ENCODE measurements at places on chromosomes 12 and 14. TPM values are rescaled to one million over a fixed set of nuclear protein-coding genes. Genes with fewer than 3 reads are reported as not detected.
A peak's percentile ranks its signal among the peaks of the same experiment; 100 is the strongest.

- DNase-seq = no peak
Observed at GRCh38 chr14:105283028-105283427, 17.8 kb downstream of the BRF1 start.

DNA sequence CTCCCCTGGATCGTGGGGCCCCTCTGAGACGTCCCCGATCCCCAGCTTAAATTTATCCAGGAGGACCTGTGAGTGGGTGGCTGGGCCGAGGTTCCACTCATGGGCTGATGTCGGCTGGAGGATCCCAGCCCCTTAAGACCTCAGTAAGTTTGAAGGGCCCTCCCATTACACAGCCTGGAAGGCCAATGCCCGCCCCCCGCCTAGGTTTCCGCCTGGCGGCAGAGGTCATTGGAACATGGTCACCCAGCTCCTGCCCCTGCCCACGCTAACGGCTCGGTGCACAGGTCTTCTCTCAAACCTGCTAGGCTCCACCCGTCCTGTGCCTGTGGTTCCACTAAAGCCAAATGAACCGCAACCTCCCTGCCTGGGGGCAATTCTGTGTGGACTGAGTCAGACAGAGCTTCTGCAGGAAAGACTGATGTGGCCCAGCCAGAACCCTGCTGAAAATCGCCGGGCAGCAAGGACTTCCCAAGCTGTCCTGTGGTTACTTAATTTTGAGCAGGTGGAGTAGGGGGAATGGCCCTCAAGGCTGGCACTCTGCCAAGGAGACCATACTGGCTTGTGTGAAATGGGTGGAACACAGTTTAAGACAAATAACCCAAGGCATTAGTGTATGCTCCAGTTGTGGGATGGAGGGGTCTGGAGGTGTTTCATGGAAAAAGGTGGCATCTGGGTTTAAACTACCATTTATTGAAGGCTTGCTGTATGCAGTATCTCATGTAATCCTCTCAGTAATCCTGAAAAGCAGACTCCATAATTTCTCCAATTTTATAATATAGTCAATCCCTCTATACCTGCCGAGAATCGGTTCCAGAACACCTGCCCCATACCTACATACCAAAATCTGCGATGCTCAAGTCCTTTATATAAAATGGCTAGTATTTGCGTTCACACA, 903 bp upstream of the NT5DC3 start:
- peak; percentile 30 for DNase-seq

GRCh38 chr14:104567141-104567956, 12.2 kb upstream of the C14orf180 start:
- no peak for DNase-seq

DNA sequence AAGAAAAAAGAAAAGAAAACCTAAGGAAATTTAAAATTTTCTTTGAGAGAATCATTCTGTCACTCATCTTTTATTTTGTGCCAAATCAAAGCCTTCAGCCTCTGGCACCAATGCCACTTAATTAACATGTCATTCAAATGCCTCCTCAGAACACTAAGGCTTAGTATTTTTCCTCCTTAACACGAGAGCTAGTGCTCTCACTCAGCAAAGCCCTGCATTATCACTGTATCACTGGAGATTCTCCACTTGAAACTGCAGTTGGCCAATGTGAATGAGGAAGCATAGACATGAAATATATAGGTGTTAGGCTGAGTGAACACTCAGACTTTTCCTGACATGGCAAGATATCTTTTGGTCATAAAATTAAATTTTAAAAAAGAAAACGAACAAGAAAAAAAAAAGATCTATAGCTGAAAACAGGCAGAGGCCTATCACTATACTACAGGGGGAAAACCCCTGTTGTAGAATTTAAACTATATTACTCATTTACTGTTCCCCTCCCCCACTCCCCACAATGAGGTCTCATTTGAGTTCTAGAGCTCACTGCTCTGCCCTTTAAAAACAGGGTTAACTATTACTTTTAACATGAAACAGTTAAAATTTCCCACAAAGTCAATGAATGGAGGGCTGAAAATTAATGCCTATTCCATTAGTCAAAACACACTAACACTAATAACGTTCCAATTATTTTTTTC, 5.1 kb downstream of the MBIP start:
- no peak for DNase-seq

Gene GDF3
- total RNA-seq = 0.79 TPM

Gene DPY19L2
- 0.65 TPM for total RNA-seq

- no peak for DNase-seq
Observed at GRCh38 chr12:22064968-22065367, 18.9 kb downstream of the CMAS start.

DNA sequence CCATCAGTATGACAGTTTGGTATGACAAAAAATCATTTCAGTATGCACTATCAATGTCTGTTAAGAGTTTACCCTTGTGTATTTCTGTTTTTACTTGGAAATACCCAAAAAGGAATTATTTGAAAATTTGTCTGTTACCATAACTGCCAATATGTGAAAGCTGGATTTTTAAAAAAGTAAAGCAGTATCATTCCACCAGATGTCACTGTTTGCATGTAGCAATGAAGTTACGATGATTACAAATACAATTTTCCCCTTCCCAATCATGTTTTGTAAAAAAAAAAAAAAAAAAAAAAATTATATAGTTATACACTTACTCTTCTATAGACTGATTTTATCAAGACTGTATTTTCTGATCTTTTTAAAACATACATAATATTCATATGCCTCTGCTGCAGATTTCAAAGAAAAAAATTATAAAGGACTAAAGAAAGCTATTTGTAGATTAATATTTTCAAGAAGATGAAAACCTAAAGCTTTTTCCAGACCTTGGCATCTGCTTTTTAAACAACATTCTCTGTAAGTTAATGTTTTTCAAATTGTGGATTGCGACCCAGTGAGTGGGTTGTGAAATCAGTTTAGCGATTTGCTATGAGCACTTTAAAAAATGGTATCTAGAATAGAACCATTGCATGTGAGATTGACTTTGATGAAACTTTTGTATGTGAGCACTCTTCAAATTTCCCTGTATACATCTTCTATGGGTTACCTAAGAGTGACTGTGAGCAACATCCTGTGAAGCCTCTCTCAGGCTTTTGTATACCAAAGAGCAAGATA, 114.2 kb downstream of the TTC6 start:
- peak; percentile 32 for DNase-seq

DNA sequence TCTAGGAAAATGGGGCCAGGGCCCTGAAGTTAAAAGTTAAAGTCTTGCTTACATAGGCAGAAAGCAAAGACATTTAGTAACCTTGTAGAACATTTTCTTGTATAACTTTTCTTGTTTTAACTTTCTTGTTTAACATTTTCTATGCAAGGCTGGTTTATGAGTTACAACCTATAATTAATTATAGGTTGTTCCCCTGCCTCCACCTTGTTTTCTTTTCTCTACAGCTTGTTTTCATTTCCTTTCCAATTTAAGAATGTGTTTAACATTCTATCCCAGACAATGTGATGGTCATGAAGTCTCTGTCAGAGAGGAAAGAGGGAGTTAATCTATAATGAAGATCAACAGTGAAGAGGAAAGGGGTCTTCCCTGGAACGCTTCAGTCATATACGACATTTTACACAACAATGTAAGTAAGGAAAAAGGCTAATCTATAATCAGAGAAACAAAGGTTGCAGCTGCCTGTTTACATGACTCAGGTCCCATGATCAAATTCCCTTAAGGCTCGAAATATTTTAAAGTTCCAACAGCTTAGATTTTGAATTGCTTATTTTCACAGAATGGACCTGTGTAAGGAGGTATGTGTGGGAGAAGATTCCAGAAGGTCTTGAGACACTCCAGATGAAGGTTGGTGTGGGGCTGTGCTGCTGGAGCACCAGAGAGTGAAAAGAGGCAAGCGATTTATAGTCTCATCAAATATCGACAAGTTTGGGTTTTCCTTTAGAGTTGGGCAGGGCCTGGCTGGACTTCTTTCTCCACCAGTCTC, 34.2 kb upstream of the TCL1B start:
- DNase-seq = no peak

DNA sequence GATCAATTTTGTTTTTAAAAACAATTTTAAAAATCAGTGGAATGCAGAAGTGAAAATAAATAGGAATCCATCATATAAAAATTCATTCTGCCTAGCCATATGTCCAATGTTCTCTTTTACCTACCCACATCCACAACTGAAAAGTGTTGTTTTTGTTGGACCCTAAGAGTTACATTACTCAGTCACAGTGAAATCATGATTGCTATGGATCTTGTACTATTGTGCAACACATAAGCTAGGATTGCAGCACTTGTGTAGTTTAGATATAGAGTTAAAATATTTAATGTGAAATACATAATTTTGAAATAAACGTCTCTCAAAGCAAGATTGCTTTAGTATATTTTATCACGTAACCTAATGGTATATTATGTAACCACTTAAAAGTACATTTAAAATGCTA, 213.3 kb upstream of the CLEC14A start:
- DNase-seq = no peak

DNA sequence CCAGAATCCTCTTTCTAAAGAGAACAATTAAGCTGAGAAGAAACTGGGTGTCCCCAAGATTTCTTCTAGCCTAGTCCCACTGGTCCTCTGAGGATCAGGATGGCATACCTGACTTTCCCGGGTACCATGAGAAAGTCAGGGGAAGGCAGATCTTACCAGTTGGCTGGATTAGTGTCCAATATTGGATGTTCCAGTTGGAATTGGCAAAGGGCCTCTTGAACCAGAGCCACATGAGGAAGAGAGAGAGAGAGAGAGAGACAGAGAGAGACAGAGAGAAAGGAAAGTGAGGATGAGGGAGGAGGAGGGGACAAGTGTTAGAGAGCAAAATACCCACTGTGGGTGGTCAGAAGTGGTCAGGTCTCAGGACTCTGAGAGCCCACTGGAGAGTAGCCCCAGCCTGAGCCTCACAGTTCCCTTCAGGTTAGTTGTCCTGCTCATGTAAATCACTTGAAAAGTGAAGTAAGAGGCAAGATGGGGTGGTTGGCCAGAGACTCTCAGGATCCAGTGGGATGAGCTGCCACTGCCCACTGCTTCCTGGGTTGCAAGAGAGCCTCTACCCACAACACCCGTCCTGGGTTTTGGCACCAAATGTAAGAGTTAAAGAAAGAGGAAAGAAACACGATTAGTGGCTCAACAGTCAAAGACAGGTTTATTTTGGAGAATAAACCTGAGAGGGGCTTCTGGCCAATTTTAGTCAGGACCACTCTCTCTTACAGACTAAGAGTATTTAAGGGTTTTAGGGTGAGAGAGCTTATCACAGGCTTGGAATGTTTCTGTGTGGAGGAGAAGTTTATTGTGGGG, 28.4 kb upstream of the A2M start:
- DNase-seq = no peak

Gene SLC25A47
- not detected for total RNA-seq

GRCh38 chr12:75707983-75708382, 196.6 kb upstream of the KRR1 start:
- no peak for DNase-seq

Gene STAT2
- 34.7 TPM for total RNA-seq

DNA sequence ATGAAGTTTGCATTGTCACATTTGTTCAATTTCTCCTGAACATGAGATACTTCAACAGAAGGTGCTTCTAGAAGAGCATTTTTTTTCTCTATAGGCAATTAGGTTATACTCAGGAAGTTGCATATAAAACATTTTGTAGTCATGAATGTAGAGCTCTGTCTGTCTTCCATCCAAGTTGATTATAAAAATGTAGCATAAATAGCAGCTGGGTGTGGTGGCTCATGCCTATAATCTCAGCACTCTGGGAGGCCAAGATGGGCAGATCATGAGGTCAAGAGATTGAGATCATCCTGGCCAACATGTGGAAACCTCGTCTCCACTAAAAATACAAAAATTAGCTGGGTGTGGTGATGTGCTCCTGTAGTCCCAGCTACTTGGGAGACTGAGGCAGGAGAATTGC, 39.5 kb upstream of the STXBP6 start:
- DNase-seq = no peak

Gene B4GALNT1
- not detected for total RNA-seq

DNA sequence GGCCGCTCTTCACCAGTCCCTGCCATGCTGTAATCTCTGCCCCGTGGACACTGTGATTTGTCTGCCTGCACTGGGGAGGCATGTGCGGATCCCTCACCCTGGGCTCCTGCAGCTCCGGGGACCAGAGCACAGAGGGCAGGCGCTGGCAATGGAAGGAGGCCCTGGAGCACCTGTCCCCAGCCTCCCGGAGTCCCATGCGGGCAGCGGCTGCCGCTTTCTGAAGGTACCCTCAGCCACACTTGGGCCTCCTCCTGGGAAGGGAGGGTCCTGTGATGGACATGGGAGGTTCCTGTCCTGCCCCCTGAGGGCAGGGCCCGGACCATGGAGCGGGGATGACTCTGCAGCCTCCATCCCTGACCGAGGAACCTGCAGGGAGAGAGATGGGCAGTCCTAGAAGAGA, 297.4 kb upstream of the SFSWAP start:
- DNase-seq = no peak

Gene KRT77
- total RNA-seq = not detected

Gene PLEKHH1
- under 0.01 TPM for total RNA-seq

Gene GPR135
- 0.22 TPM for total RNA-seq

Gene BHLHE41
- under 0.01 TPM for total RNA-seq

Gene RTN1
- total RNA-seq = under 0.01 TPM

GRCh38 chr14:102220031-102220430, 80.3 kb downstream of the WDR20 start:
- DNase-seq = no peak

Gene LTB4R2
- total RNA-seq = 2.8 TPM

DNA sequence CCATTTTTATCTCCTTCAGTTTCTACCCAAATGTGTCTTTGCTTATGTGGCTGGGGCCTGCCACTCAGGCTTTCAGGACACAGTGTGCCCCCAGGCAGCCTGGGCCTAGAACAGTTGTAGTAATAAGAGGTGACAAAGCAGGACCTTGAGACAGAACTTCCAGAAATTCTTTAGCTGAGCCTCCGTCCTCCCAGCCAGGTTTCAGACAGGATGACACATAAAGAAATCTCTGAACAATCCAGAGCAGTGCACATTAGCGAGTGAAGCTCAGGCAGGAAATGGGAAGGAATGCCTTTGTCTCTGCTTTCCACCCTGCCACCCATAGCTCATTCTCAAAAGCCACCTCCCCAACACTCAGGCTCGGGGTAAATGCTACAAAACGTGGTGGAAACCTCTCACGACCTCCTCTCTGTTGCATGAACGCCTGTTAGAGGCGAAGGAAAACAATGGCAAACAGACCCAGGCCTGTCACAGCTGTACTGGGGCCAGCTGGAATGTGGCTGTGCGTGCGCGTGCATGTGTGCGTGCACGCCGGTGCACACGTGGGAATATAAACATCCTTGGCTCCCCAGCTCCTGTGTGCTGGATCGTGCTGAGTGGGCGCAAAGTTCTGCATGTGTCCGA, 286.7 kb downstream of the ZFP36L1 start:
- peak; percentile 89 for DNase-seq

DNA sequence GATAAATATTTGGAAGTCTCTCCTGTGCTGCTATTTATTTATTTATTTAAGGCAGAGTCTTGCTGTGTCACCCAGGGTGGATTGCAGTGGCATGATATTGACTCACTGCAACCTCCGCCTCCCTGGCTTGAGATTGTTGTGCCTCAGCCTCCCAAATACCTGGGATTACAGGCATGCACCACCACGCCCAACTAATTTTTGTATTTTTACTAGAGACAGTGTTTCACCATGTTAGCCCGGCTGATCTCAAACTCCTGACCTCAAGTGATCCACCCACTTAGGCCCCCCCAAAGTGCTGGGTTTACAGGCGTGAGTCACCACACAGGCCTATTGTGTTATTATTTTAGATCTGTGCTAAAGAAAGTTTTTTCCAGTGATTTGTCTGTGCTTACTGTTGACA, 225.2 kb downstream of the CCER1 start:
- no peak for DNase-seq

Gene EML1
- total RNA-seq = 21.1 TPM
